ENCODE measurements at places on chromosomes 12 and 14.

- DNase-seq: no peak
Measured at GRCh38 chr12:79299447-79300198, 391.1 kb downstream of the PAWR start.

DNA sequence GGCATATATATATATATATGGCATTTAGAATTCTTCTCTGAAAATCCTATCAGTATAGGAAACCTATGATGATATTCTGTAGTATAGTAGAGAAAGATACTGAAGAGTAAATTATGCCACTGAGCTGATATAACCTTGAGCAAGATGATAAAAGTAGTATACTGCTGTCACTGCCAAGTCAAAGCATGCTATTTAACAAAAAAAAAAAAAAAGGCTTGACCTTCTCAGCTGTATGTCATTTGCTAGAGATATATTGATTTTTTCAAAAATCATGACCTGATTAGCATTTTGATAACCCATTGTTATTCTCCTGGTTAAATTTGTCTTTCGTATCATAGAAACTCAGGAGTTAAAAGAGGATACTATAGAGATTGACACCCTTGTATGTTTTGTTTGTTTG lies 299.4 kb downstream of the ADAMTS20 start:
- DNase-seq: no peak

GRCh38 chr12:89733579-89734201 lies 25.1 kb upstream of the ATP2B1 start:
- no peak for DNase-seq

DNA sequence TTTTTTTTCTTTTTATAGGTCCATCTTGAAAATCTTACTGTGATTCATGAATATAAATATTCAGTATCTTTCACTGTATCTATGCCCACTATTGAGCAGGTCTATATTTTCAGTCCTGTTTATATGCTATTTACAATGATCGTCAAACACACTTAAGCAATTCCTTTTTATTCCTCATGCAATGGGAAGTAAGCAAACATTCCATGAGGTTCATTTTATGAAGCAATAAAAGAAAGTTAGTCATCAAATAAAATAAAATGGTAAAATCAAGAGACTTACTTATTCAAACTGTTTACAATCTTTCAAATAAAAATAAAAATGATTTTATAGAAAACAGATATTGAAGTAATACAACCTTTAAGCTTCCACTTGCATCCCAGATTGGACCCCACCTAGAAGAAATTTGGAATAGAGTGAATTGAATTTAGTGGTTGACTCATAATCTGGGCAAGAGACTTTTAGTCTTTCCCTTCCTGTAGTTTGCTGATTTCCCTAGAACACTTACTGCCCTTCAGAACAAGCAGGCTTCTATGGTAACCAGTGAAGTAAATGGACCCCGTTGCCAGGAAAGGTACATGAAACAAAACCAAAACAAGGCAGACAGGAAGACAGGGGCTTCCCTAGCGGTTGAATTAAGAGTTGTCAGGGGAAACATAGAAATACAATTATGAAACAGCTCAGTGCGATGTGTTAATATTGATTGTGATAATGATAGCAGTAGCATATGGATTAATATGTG lies 241.0 kb upstream of the ATP2B1 start:
- no peak for DNase-seq

- DNase-seq: no peak
Measured at GRCh38 chr14:102544747-102545460, 35.3 kb upstream of the ANKRD9 start.

DNA sequence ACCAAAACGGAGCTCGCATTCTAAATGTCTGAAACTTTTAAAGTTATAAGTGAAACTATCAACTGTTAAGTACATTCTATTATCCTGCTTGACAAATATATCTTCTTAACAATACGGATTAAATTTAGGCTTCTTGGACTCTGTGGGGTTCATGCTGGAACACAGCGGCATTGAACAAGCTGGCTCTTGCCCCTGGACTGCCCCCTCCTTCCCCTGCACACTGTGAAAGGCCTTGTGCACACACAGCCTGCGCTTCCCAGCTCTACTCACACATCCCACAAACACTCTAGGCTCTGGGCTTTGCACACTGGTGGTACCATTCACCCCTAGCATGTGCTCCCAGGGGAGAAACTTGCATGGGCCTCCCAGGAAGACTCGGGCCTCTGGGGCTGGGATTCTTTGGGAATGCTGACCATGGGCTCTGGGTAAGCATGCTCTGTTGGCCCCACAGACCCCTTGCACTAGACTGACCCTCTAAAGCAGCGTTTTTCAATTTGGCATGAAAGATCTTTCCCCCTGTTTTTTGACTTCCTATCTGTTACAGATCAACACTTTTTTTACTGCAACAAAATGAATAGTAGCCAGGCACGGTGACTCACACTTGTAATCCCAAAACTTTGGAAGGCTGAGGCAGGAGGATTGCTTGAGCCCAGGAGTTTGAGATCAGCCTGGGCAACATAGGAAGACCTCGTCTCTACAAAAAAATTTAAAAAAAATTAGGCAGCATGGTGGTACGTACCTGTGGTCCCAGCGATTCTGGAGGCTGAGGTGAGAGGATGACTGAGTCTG lies 96.2 kb upstream of the CPM start:
- no peak for DNase-seq

DNA sequence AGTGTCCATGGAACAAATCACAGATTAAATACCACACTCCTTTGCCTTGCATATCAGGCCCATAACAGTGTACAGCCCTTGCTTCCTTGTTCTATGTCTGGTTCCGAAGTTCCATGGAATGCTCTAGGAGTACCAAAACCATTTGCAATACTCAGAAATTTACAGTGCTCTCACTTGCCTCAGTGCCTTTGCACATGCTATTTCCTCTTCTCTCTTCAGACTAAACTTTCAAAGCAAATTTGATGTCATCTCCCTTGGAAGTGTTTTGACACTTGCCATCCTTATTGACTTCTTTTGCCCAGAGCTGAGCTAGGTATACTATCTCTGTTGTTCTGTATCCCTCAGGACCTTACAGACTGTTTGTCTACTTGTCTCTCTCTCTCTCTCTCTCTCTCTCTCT lies 6.1 kb downstream of the ANO4 start:
- DNase-seq: no peak

DNA sequence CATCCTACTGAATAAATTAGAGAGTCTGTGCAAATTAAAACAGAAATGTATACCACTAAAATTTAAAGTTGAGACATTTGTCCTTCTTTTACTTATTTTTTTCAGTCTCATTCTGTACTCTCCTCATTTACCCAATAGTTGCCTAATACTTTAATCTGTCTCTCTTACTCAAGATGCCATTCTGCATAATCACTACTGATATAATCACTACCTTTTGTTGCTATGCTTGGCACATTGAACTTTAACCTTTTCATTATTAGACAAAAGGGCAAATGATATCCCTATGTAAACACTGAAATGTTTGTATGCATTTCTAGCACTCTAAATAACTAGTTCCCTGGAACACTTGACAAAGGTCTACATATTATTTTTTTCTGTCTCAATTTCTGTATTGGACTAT lies 1108.3 kb upstream of the FLRT2 start:
- DNase-seq: no peak

GRCh38 chr12:129152351-129153104 lies 299.2 kb downstream of the GLT1D1 start:
- DNase-seq: no peak

DNA sequence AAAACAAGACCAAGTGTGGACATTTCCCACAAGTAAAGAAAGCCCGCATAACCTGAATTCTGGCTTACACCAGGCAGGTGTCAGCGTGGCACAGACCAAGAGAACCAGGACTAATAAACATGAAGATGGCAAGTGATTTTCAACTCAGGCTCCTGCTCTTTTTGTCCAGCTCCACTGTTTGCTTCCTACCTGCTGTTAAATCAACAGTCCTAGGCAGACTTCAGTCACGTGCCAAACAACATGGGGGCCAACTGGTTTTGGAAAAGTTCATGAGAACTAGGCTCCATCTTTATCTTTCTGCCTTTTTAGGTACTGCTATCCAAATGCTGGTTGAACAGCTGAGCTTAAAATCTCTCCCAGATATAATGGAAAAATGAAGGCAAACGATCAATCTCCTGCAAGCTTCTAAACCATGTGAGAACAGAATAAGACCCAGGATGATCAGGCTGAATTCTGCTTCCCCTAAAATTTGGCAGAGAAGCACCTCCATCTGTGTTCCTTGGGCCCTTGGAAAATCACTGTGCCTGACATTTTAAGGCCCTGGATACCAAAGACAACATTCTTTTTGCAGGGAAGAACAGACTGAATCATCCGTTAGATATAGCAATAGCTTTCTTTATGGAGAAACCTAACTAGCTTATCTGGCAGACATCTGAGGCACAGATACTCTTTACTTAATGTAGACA lies 215.6 kb upstream of the USP15 start:
- DNase-seq: no peak

DNA sequence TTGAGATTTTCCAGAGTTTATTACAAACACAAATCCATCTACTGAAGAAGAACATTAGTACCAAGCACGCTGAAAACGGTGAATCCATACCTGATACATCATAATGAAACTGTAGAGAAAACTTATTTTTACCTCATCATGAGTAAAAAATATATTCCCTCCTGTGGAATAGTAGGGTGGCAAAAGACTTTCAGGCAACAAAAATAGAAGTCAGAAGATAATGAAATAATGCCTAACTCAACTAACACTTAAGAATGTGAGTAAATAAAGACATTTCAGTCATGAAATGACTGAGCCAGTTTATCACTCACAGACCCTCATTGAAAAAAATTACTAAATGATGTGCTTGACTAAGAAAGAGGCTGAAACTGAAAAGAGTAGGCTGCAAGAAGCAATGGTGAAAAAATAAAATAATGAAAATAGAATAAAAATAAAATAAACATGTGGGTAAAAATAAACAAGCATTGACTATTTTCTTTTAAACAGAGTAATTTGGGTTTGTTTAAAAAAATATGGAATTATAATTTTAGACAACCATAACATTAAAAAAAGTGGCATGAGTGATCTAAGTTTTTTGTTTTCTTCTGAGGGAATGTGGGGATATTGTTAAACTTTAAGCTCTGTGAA lies 148.6 kb downstream of the ASCL1 start:
- DNase-seq: no peak

GRCh38 chr12:116182359-116183063 lies 95.0 kb downstream of the MED13L start:
- DNase-seq: no peak

DNA sequence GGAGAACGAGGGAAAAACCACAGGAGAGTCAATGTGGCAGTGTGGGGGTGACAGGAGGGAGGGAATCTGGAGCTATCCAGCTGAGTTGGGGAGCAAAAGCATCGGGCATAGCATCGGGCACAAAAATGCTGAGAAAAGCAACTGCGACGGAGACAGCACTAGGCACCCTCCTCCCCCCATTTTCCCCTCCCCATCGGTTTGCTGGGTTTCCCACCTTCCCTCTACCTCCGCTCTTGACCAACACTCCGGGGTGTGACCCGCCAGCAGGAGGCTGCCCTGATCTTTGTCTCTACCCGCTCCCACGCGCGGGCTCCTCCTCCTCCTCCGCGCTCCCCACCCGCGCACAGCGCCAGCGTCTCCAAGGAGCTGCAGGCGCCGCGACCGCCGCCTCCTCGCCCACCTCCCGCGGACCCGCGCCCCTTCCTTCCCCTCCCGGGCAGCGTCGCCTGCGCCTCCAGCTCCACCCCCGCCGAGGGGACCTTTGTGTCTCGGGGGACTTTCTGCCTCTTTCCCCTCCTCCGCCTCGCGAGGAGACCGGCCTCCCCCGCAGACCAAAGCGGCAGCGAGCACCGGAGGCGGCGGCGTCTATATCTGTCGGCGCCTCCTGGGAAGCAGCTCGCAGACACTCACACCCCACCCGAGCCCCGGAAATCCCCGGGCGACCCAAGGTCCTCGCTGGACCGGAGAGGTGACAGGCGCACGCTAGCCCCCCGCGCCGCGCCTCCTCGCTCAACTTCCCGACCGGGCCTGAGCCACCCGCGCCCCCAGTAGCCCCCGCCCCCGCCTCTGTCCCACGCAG lies 920 bp downstream of the CDK17 start:
- peak; percentile 71 for DNase-seq

GRCh38 chr12:71338933-71339332 lies 100.7 kb upstream of the LGR5 start:
- DNase-seq: no peak

GRCh38 chr12:113658006-113658655 lies 186.5 kb upstream of the LHX5 start:
- no peak for DNase-seq

GRCh38 chr12:103947871-103948555 lies 17.7 kb upstream of the TDG start:
- no peak for DNase-seq

- DNase-seq: no peak
Measured at GRCh38 chr12:52151153-52151836, 40.5 kb downstream of the KRT80 start.

- no peak for DNase-seq
Measured at GRCh38 chr12:71354871-71355270, 84.7 kb upstream of the LGR5 start.

- DNase-seq: no peak
Measured at GRCh38 chr12:20206410-20206809, 161.9 kb upstream of the PDE3A start.

DNA sequence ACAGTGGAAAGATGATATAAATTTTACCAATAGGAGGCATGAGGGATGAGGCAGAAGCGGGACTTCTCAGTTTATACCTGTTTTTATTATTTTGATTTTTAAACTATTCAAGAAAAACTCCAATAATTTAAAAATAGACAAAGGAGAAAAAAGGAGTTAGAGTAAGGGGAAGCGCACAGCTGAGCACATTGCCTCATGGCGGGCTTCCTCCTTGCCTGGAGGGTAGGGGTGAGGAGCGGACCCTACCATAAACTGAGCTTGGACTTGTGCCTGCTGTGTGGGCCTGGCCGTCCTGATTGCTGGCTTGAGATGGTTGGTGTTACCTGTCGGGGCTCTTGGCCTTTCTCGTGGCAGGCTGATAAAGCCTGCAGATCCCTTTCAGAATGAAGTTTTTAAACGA lies 15.1 kb upstream of the HIP1R start:
- no peak for DNase-seq
